ENCODE measurements at places on chromosomes 7 and 10.
A peak's percentile ranks its signal among the peaks of the same experiment; 100 is the strongest.

DNA sequence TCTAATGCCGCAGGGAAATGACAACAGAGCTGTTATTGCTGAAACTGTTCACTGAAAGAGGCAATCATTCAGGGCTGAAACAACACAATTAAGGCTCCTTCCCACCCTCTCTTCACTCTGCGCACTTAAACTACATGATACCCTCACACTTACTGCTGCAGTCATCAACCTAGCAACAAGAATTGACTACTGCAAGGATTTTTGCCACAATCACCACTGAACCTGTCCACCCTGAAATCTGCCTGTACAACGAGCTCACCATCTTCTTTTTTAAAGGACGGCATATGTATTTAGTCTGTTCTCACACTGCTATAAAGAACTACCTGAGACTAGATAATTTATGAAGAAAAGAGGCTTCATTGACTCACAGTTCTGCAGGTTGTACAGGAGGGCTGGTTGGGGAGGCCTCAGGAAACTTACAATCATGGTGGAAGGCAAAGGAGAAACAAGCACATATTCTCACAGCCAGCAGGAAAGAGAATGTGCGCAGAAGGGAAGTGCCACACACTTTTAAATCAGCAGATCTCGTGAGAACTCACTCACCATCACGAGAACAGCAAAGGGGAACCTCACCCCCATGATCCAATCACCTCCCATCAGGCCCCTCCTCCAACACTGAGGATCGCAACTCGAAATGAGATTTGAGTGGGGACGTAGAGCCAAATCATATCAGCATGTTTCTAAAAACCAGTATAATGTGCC is 131.7 kb downstream of the SORCS1 start:
- no peak for DNase-seq

DNA sequence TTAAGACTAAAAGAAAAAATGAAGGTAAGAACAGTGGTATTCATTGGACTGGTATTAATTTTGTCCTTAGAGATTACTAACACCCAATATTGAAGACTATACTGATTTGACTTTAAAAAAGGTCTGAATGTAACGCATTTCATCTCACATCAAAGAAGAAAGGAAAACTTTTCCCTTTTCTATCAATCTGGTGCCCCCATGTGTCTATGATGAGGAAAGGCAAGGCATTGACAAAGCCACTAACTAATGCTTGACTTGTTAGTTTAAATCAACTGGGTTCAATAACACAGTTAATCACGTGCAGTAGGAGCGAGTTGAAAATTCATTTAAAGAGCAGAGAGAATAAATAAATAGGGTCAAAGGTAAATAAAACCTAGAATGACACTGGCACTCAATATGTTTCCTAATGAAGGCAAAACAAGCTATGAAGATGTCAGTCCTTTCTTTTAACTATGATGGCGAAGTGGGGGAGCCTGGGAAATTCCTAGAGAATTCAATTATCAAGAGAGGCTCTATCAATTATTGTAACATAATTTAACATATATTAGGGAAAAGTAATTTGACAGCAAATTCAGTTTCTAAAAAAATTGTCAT is 180.9 kb downstream of the ANK3 start:
- DNase-seq: peak; percentile 58

DNA sequence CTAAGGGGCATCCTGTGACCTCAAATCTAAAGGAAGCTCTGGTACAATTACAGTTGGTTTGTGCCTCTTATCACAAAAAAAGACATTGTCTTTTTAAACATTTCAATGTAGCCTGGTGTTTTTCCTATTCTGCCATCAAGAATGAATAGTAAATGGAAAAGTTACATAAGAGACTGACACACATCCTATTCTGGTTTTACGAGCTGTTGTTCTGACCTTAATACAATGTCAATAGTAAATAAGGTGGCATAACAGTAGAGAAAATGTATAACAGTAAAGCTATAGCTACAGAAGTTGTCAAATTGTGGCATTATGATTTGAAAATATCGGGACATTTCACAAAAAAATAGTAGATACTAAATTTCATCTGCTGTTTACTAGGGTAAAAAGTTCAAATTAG is 88.4 kb downstream of the NT5C2 start:
- no peak for DNase-seq

DNA sequence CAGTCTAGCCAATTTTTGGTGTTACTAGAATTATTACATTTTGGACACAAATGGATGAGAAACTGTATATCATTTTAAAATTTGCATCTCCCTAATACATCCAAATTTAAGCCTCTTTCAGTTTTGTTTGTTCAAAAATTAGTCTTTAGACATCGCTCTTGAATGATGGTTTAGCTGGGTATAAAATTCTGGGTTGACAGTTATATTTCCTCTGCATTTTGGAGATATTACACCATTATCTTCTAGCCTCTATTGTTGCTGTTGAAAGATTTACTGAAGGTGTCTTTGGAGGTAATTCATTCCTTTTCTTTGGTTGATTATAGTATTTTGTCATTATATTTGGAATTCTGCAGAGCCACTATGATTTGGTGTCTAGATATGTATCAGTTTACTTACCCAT is 116.5 kb downstream of the COL26A1 start:
- DNase-seq: no peak

GRCh38 chr10:53579773-53580172 is 807.2 kb upstream of the MBL2 start:
- DNase-seq: no peak

GRCh38 chr7:1251796-1252539 is 19.3 kb downstream of the UNCX start:
- no peak for DNase-seq

DNA sequence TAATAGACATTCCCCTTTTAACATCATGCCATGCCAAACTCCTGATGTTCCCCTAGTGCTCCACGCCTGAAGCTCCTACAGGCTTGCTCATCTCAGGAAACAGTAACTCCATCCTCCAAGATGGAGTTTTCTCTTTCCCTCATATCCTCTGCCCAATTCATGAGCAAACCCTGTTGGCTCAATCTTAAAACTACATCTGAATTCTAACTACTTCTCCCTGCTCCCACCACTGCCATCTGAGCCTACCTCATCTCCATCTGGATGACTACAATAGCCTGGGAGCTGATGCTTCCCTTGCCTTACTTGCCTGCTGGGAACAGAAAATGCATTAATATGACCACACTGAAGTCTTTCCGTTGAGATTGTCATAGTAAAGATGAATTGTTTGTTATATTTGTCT is 271.7 kb upstream of the MKLN1 start:
- no peak for DNase-seq

- DNase-seq: peak; percentile 58
These were observed 56.4 kb upstream of the GNAI1 start for GRCh38 chr7:80078159-80078731.

DNA sequence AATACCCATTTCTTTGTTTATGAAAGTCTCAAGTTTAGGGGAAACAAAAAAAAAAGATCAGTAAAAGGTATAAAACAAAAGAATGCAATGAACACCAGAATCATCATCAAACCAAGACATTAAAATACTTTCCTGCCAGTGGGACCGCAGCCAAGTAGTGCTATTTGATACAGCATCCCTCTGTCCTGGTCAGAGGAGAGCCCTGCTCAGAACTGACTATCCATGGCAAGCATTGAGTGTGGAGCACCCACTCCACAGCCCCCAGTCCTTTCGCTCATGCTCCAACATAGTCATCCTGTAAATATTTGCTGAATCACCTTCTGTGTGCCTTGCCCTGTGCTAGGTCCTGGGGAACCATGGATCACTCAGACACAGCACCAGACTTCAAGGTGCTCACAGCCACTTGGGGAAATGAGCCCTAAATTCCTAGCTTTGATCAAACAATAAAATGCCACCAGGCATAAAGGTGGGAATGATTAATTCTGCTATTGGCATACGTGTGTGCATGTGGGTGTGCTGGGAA is 213.6 kb upstream of the TBX20 start:
- no peak for DNase-seq

DNA sequence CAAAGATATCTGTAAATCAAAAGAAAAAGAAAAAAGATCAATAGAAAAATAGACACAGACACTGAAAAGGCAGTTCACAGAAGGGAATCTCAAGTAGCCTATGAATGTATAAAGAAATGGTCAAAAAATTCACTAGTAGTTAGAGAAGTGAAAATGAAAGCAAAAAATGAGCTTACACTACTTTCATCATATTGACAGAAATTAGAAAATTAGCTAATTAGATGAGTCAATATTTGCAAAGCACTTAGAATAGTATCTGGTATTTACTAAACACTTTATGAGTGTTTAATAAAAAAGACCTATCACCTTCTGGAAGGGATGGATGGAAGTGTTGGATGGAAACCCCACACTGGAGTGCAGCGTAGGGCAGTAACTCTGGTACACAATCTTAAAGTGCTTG is 1.7 kb upstream of the CFAP58 start:
- DNase-seq: no peak

DNA sequence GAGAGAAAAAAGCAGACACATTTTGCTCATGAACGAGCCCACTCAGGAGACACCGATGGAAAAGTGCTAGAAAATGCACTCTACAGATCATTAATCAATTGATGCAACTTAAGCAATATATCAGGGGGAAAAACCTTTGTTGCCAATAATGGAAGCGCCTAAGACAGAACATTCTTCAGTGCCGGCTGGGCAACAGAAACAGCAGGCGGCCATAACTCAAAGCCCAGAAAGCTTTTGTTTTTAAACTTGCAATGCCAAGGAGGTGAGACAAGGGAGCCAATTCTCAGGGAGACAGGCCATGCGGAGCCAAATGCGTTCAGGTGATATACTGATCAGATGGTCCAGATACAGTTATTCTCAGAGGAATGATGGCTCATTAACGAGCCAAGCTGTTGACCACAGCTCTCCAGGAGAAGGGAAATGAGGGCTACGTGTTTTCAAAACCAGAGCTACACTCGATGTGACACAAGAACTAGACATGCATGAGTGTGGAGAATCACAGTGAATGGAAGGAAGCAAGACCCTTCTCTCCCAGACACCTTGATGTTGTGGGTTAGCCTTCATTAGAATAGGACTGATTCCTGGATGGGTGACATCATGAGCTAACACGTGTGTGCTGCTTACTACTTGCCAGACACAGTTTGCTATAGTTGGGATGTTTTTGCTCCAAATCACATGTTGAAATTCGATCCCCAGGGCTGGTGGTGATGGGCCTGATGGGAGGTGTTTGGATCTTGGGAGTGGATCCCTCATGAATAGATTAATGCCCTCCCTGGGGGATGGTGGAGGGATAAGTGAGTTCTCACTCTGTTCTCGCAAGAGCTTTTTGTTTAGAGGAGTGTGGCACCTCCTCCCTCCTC is 79.1 kb upstream of the KCNMA1 start:
- DNase-seq: no peak

DNA sequence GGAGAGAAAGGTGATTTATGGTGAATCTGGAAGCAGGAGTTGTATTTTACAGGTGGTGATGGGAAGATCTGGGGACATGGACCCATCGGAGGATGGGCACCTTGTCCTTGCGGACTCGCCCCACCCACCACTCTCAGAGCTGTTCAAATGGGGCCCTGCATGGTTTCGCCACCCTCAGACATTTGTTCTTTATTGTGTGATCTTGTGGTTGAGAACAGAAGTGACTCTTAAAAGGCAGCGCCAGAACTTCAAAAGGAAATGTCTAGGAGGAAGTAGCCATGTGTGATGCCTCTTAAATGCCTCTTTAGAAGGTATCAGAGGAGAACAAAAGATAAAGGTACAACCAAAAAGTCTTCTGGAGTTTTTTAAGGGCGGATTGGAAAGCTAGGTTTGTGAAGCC is 205.7 kb downstream of the KIAA1217 start:
- no peak for DNase-seq

- no peak for DNase-seq
These were observed 49.1 kb downstream of the FEZF1 start for GRCh38 chr7:122255454-122255853.

- DNase-seq: no peak
These were observed 16.6 kb upstream of the WDFY4 start for GRCh38 chr10:48667960-48668590.

DNA sequence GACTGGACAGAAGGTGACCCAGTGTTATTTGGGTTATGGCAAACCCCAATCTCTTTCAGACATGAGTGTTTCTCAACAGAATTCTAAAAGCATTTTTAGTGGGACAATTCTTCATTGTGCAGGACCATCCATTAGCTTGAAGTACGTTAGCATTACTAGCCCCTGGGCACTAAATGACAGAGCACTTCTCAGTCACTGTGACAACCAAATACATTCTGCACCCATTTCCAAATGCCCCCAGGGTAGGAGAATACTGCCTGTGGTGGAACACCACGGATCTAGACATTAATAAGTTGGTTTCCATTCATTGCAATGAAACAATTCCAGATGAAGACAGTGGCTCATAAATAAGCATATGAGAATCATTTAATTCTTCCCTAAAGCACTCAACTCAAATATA is 102.4 kb upstream of the FRMD4A start:
- no peak for DNase-seq

GRCh38 chr7:2614631-2615330 is 17.0 kb upstream of the TTYH3 start:
- no peak for DNase-seq

GRCh38 chr10:48245977-48246376 is 28.5 kb downstream of the FRMPD2 start:
- no peak for DNase-seq

GRCh38 chr7:25897261-25897782 is 254.7 kb upstream of the NFE2L3 start:
- no peak for DNase-seq

- no peak for DNase-seq
These were observed 24.5 kb downstream of the HHEX start for GRCh38 chr10:92714152-92714845.

DNA sequence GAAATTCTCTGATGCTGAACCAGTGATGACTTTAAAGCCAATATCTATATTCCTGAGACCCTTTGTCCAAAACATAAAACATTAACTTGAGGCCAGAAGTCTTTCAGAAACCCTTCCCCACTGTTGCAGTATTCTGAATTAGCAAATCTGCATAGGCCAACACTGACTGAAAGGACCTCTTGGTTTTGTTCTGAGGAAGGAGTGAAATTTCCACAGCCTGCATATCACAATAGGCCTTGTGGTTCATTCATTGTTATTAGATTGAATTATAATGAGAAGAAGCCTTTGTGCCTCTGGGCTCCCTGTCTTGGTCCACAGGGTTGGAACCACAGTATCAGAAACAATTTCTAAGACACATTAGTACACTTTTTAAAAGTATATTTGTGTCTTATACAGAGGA is 90.3 kb downstream of the CCNY start:
- DNase-seq: no peak

GRCh38 chr7:157548691-157549303 is 212.0 kb downstream of the DNAJB6 start:
- no peak for DNase-seq

DNA sequence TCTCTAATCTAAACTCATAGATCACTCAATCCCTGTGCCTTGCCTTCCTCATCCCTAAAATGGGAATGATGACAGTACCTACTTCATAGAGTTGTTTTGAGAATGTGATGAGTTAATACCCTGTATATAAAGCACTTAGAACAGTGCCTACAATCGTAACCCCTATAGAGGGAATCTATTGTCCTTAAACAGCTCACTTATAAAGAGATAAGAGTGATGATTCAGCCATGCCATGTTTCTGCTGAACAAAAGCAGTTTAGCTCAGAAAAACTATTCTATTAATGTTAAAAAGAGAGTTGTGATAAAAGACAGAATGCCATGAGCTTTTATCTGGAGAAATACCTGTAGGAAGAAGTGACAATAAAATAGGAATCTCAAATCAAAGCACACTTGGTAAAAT is 63.6 kb downstream of the CUBN start:
- no peak for DNase-seq

Data from HCEC 1CT (cell line).